Amniotic stem cell (primary cell): ENCODE measurements at places on chromosomes 7 and 10.

DNA sequence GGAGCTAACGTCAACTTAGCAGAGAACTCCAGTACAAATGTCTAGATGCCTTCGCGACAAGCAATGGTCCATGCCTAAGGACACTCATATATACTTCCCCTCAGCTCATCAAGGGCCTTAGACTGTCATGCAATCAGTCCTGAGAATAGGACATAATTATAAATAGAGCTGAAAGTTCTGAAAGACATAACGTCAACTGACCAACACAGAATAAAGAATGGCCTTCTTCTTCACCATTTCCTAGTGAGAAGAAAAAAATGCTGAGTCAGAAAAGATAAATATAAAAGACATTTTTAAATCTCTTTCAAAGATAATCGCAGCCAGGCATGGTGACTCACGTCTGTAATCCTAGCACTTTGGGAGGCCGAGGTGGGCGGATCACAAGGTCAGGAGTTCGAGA is 83.2 kb downstream of the ARMH3 start:
- DNase-seq = no peak

DNA sequence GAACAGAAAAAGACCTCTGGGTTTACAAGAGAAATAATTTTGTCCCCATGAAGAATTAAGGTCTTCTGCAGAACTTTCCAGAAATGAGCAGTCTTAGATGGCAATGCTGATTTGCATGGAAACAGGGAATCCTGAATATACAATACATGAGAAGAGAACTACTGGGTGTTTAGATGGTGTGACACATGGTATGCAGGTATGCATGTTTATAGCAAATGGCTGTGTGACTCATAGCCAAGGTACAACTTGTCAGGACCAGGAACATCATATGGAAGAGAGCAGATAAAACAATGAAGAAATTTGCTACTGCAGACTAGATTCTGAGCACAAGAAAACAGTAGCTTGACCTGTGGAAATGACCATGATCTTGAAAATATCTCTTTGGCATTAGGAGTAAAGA is 907.8 kb downstream of the GATA3 start:
- no peak for DNase-seq

- no peak for DNase-seq
These were observed 138.7 kb downstream of the SLC25A13 start for GRCh38 chr7:96183163-96183670.

- DNase-seq = peak; percentile 96
These were observed 24.2 kb downstream of the IFIT3 start for GRCh38 chr10:89351780-89352597.

GRCh38 chr7:99731638-99732374 is 3.2 kb downstream of the CYP3A7 start:
- no peak for DNase-seq

DNA sequence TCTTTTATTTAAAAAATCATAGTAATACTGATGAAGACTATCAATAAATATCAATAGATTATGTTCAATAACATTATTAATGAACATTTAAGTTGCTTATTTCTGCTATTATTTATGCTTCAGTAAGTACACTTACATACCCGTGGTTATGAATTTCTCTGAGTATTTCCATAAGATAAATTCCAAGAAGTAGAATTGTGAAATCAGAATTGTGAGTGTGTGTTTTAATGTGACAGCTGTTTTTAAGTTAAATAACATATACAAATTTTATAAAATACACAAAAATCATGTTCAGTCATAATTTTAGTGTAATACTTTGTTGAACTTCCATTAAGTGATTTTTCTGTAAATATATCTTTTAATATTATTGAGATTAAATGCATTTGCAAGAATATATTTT is 37.5 kb upstream of the SEMA3E start:
- no peak for DNase-seq

DNA sequence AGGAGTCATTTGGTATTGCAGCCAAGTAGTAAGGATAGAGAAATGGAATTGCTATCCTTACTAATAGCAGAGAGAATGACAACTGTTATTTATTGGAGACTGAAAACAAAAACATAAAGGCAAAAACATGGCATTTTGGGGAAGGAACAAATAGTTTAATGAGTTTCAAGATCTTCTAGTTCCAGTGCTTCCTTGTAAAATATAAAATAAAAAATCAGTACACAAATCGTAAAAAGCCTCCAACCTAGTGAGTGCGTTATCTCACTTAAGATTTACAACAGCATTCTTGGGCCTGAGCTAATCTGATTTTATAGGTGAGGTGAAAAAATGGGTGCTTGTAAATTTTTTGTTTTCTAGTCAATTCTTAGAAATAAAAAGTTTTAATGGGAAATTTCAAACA is 3.3 kb downstream of the RBM33 start:
- no peak for DNase-seq

- DNase-seq = peak; percentile 83
These were observed 17.6 kb downstream of the CDNF start for GRCh38 chr10:14820010-14820774.

- DNase-seq = no peak
These were observed 39.1 kb upstream of the TMEM236 start for GRCh38 chr10:17712717-17713471.

DNA sequence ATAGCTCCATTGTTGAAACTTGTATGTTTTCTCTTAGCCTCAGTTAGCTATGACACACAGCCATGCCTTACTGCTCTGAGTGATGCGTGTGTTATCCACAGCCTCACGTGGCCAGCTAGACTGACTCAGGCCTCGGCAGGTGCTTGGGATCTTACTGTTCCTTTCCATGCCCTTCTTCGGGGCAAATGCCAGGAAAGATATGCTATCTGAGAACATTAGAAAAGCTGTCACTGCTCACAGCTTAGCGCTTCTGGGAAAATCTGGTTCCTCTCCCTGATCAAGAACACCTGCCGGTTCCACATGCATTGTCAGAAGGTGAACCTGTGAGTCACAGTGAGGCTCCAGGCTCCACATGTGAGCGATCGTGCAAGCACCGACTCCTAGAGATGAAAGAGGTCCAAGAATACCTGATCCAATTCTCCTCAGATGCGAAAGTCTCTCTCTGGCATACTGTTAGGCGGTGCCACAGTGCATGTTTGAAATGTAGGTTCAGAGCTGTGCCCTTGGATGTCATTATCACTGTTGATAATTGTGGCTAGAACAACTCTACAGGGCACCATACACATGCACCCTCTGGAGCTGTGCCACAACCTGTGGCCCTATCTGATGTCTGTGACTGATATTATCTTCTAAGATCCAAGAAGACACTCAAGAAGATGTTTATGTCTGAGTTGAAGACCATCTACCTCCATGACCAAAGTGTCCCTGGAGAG is 247.8 kb upstream of the IGFBP3 start:
- DNase-seq = no peak

DNA sequence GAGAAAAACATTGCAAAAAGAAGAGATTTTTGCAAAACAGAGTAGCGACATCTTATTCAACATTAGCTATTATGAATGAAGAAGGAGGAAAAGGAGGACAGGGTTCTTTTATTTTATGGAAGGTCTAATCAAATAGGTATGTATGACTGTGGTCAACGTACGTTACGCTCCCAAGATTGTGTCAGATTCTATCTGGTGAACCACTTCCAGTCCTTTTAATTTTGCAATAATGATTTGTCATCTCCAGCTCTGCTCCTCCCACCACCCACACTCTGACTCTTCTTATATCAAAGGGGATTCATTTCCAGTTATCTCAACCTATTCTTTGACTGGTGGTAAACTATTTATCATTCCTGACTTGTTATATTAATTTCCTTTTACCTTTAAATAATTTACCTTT is 259.9 kb downstream of the CACNA2D1 start:
- no peak for DNase-seq

DNA sequence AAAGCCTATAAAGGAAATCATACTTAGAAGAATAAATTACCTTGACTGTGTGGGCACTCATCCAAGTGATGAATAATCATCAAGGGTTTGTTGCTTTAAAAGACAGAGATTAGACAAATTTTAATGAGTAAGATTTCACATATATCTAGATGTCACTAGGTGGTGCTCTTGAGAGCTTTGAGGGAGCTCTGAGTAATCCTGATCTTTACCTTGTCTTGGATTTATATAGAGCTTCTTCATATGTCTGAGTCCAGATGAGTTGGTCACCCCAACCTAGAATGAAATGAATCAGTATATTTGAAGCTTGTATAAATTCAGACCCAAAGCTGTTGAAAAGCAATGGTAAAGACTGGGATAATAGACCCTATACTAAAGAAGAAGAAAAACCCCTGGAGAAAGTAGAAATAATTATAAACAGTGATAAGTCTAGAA is 3.7 kb downstream of the AGR2 start:
- DNase-seq = peak; percentile 46

DNA sequence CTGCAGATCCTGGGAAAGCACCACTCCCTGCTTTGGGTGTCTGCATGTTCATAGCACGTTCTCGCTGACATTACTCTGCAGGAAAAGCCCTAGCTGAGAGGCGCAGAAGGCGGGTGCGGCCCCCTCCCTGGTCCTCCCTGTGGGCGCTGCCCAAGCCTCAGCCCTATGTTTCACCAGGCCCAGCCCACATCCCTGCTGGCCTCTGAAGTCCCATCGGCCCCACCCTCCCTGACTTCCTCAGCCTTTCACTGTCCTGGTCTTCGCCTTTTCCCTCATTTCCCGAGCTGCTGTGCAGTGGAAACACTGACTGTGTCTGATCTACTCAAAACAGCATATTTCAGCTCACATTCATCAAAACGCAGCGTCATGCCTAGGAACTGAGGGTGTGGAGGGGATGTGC is 36.3 kb upstream of the DIP2C start:
- no peak for DNase-seq

- no peak for DNase-seq
These were observed 265.4 kb downstream of the SKIDA1 start for GRCh38 chr10:21260066-21260465.

DNA sequence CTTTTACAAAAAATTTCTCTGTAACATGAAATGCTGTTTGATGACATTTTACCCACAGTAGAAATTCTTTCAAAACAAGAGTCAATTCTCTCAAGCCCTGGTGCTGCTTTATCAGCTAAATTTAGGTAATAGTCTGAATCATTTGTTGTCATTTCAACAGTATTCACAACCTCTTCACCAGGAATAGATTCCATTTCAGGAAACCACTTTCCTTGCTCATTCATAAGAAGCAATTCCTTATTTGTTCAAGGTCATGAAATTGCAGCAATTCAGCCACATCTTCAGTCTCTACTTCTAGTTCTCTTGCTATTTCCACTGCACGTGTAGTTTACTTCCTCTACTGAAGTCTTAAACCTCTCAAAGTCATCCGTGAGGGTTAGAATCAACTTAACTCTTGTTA is 14.1 kb downstream of the STAG3 start:
- no peak for DNase-seq

DNA sequence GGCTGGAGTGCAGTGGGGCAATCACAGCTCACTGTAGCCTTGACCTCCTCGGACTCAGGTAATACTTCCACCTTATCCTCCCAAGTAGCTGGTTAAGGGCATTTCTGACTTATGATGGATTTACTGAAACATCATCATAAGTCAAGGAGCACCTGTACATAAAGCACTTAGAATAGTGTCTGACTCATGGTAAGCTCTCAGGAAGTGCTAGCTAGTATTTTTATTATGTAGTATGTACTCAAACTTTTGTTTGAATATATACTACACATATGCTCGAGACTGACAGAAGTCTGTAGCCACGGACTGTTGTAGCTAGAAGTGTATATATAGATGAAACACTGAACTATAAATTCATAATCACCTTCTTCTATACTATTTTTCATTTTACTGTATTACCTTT is 107.5 kb upstream of the DNAJB12 start:
- no peak for DNase-seq

DNA sequence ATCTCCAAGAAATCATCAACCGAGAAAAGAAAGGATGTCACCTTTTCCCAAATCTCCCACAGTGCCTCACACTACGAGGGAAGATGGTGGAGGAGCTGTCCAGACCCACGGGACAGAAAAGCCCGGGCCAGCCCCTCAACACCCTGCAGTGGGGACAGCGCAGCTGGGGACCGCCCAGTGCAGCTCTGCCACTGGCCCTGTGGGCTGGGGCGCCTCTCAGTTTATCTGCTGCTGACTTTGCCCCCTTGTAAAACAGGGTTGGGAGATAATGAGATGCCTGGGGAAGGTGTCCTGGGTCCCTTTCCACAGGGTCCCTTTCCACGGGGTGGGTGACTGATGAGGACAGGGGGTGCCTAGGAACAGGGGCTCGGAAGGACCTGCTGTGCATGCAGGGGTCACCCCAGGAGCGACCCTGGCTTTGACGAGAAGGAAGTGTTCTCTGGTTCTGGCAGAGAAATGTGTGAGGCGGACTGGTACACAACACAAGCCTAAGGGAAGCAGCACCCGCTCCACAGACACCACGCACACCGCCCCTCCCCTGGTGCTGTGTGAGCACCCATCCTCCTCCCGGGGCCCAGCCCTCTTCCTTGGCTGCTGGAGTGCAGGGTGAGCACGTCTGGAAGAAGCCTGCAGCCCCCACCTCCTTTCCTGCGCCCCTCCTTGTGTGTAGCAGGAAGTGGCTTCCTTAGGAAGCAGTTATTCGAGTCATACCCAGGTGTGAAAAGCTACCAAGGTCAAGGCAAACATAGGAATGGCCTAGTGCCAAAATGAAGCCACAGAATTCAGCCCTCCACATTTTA is 339.9 kb downstream of the DNAJB6 start:
- no peak for DNase-seq

GRCh38 chr10:29874606-29875269 is 184.6 kb downstream of the JCAD start:
- DNase-seq = no peak

- no peak for DNase-seq
These were observed 50.2 kb downstream of the DOCK1 start for GRCh38 chr10:126955396-126955795.

- no peak for DNase-seq
These were observed 62.9 kb upstream of the CAMK2B start for GRCh38 chr7:44388089-44388970.

GRCh38 chr10:17533731-17534130 is 79.3 kb upstream of the ST8SIA6 start:
- DNase-seq = no peak

GRCh38 chr10:75375838-75376237 is 25.7 kb downstream of the ZNF503 start:
- no peak for DNase-seq

GRCh38 chr10:129335942-129336341 is 131.1 kb upstream of the MGMT start:
- DNase-seq = no peak
